ENCODE measurements at places on chromosomes 13 and 19.

GRCh38 chr13:100636441-100636840, 38.2 kb downstream of the TMTC4 start:
- DNase-seq, result no peak

DNA sequence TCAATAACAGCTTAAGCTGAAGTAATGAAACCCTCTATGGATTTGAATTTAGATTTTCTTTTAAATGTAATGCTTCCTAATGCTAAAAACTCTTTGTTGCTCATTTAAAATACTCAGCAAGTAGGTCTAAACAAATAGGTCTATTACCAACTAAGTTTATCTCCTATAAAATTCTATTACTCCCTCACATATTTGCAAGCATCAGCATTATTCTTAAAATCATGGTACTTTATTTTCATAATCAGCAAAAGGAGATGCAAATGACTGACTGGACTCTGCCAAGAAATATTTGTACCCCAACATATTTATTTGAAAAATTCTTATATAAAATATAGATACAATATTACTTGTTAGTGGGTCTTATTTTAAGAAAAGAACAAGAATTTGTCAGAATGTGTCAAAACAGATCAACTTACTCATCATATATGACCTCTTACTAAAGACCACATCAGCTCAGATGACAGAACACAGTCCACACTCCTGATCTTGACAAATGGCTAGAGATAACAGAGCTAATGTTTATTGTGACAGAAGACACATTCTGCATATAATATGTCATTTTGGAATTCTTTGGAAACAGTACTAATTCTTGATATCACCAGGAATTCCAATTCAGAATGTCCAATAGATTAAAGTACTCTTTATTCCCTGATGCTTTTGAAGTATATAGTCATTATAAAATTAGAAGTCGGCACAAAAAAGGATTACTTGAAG, 704.6 kb upstream of the PCDH9 start:
- DNase-seq, result no peak

DNA sequence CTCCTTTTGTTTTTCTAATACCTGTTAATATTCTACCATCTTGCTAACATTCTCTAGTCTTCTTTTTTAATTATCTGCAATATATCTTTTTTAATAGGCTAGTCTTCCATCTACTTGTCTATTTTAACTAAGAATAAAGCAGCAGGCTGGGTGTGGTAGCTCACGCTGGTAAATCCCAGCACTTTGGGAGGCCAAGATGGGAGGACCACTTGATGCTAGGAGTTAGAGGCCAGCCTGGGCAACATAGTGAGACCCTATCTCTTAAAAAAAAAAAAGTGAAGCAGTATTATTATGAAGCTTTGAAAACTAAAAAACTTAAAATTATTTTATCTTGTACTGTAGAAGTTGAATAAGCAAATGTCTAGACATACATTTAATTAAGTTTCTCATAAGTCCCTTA, 3.3 kb downstream of the UTP14C start:
- no peak for DNase-seq

DNA sequence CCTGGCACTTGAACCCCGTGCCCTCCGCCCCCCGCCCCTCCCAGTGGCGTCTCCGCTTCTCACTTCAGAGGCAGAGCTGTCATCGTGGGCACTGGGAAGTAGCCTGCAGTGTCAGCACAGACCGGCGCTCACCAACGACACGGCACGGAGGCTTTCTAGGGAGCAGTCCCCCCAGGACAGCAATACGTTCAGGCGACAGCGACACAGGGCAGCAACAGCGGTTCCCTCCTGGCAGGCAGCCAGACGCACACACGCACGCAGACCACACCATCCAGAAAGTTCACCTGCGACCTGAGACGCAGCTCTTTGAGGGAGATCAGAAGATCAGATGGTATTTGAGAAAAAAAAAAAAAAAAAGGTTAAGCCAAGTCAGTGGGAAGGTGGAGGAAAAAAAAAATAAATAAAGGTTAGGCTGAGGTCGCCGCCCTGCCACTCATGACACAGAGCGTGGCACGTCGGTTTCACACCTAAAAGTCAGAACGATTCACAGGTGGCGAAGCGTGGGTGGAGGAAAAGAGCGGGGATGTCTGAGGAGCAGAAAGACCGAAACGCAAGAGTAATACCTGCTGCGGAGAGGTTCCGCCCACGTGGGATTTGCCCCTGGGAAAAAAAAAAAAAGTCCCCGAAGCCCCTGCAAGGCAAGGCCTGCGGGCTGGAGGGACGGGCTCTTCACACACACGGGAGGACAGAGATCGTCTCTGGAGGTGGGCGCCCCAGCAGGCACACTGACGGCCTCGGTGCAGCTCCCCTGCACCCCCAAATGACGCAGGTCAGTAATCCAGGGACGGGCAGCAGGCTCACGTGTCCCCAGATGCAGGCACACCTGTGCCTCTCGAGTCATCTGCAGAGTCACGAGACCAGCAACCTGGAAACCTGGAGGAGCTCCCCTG, 94.5 kb downstream of the GNG7 start:
- DNase-seq, result peak; percentile 84

DNA sequence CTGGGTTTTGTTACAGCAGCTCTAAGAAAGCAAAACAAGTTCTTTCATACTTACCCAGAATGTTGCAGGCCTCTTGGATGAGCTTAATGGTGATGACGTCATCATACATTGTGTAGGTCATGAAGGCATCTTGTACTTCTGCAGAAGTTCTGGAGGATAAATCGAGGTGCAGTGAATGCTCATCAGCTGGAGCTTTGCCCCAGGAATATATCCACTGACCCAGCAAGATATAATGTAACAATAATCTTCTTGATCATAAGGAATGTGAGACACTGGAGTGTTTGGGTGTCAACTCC, 63.0 kb downstream of the C13orf42 start:
- no peak for DNase-seq

- DNase-seq, result no peak
These were observed 12.0 kb downstream of the B3GNT8 start for GRCh38 chr19:41415154-41415571.

DNA sequence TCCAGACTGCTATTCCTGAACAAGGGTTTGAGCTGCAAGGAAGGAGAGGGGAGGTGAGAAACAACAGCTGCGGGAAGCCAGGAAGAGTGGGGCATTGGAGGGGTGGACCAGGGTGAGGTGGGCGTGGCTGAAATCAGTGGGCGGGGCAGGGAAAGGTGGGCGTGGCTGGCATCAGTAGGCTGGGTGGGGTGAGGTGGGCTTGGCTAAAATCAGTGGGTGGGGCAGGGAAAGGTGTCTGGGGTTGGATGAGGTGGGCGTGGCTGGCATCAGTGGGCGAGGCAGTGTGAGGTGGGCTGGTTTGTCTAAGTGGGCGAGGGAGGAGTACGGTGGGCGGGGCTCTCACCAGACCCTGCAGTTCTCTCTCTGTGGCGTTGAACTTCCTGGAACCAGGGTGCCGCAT, 87.6 kb downstream of the MUC16 start:
- no peak for DNase-seq

DNA sequence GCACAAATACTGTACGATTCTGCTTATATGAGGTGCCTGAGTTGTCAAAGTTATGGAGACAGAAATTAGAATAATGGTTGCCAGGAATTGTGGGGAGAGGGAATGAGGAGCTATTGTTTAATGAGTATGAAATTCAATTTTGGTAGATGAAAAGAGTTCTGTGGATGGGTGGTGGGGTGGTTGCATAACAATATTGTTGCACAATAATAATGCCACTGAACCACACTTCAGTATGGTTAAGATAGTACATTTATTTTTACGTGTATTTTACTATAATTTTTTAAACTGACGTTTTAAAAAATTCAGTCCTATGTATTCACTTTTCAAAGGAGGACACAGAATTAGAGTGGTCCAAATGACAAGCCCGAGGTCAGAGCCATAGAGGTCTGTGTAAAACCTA, 1.8 kb upstream of the OXGR1 start:
- no peak for DNase-seq

GRCh38 chr13:50581586-50582196, 261.8 kb downstream of the DLEU7 start:
- no peak for DNase-seq

DNA sequence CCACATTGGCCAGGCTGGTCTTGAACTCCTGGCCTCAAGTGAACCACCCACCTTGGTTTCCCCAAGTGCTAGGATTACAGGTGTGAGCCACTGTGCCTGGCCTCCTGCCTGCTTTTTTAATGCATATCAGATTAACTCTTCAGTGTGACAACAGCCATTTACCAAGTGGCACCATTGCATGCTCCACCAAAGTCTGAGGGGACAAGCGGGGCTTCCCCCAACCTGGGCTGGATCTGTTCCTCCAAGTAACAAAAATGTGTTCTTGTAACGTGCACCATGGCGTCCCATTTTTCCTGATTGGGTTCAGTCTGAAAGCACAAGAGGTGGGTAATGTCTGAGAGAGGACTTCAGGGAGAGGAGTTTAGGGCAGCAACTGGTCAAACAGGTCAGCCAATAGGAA, 77.8 kb downstream of the TEX29 start:
- DNase-seq, result no peak

DNA sequence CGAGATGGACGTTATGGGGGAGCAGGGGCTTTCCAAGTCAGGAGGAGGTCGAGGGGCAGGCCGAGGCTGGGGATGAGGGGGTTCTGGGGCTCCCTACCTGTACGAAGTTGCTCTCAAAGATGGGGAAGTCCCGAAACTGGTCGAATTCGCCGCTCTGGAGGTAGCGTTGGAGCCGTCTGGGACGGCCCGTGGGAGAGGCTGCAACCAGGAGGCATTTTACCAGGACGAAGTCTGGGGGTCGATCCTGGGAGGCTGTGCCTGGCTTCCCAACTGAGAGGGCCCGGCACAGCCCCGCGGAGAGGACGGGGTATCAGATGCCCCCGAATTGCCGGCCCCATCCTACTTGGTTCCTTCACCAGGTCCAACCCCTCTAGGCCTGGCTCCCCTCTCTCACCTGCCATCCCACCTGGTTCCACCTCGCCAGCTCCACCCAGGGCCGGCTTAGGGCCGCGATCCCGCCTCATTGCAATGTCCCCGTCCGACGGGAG, 527 bp upstream of the EMC10 start:
- DNase-seq, result no peak

DNA sequence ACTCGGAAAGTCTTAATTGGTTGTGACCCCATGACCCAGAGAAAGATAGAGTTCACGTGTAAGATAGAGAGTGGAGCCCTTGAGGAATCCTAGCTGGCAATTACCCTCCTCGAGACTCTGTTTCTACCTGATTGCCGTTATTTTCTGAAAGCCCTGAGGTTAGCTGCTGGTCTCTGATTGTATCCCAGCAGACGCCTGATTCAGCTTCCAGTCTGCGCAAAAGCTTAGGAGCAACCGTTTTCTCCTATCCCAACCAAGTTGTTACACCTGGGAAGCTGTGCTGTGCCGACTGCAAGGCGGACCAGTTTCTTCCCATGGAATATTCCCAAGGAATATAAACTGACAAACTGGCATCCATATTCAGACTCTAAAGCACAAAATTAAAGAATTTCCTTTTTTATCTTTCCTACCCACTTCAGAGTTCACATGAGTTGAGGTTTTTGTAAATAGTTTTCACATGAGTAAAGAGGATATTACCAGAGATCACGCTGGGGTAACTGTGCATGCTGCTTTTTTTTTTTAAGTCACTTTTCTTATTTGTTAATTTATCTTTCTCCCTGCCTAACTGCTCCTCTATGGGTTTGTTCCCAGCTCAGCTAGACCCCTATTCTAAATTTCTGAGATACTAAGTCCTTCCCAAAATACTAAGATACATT, 1.5 kb upstream of the TRPC4 start:
- no peak for DNase-seq

DNA sequence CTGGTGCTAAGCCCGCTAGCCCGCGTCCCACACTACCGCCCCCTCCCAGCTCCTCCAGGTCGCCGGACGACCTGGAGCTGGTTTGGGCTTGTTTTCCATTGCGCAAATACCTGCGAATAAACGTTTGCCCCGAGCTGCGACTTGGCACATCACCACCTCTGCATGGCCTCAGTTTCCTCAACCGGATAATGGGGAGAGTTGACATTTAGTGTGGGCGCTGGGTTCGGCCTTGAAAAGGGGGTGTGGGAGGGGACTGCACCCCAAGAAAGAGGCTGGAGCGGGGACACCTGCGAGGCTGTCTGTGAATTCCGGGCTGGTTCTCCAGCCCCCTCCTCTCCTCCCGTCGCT, 11.0 kb upstream of the JUND start:
- no peak for DNase-seq

DNA sequence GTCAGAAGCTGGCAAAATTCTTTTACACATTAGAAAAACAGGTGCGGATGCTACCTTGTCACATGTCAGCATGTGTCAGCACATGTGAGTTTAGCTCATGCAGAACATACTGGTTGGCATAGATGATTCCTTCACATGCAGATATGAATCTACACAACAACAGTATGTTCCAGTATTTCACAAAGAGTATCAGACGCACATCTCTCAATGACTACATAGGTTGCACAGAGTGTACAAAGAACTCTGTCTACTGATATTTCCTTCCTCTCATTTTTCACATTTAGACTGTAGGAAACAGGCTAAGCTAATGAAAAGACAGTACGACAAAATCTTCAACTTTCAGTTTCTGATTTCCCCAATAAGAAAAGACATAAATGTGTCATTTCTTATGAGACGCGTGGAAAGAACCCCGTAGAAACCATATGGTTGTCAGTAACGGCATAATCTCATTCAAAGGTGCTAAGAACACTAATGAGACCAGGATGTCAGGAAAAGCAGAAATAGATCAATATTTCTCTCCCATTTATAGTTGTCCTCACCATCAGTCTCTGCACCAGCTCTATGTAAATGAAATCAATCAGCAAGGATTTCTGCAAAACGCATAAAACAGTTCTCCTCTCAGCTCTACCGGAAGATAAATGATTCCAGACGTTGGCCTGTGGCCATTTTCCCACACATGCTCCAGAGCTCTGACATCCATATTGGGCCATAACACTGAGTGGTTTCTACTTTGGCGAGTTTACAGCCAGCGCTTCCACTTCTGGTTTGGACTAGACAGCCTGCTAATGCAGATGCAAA, 81.2 kb downstream of the STARD13 start:
- no peak for DNase-seq

DNA sequence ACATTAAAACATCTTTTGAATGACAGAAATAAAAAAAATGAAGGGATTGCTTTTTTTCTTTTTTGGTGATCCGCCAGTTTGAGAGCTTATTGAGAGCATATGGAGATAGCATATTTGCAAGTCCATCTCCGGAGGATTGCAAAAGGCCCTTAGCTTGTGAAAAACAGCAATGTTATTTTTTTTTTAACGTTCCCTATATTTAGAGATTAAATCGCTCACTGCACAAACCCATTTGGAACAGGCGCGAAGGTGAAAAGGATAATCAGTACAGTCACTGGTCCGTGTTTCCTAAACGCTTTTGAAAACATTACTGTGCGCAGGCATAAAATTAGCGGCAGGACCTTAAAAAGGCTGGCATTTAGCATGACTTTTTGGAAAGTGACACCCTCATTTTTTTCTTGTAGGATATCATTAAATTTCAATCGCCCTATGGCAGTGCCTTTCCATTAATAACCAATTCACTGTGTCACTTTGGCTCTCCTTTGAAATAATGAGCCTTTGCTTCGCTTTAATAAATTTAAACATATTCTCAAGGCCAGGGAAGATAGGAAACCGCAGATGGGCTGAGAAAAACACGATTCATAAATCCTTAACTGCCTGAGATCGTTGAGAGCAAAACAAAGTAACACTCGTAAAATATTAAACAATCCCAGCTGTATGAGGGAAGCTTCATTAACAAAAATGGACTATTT, 342.2 kb downstream of the DACH1 start:
- DNase-seq, result no peak

All from activated T-helper 9 cell treated with anti-CD3 and anti-CD28 coated beads, Interleukin-2, amount 50 U/mL, for 16 hours (primary cell).